ENCODE measurements at places on chromosomes 3 and 15.

DNA sequence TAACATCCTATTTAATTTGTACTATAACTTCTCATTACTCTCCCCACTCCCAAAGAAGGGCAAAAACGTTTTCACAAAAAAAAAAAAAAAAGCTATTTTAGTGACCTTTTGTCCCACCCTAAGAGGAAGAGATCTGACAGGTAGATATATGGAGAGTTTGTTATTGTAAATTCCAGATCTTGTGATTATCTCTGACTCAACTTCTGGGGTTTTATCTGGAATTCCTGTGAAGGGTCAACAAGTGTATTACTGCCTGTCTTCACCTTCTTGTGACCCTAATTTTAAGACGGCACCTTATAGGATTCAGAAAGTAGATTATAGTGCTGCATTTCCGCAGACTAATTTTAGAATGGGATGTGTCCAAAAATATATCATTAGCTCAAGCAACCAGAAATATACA is 205.9 kb upstream of the CDIN1 start:
- no peak for DNase-seq

- no peak for DNase-seq
Measured at GRCh38 chr3:30871720-30872119, 22.7 kb downstream of the GADL1 start.

DNA sequence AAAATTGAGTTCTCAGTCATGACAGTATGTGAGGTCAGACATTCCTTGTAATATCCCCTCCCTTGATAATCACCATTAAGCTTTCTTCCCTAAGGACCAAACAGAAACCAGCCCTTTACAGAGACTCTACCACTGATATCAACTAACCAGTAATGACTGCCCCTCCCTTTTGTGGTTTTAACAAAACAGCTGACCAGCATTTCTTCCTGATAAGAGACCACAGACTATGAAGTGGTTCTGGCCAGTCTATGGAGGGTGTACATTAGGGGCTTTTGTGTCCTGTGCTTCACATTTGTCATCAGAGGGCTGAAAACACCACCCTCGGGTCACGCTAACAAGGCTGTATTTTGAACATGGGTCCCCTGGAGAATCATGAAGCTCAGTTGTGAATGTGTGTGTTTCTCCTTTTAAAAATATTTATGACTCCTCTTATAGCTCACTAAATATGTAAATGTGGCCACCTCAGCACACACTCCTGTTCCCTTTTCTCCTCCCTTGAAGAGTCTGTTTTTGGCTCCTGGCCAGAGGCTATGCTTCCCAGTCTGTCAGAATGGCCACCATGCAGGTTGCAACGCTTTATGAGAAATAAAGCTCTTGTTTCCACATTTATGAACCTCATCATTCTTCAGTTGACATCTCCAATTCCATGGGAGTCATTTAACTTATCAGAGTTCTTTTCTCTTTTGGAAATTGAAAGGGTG is 239.3 kb downstream of the CPNE4 start:
- DNase-seq: peak; percentile 32

DNA sequence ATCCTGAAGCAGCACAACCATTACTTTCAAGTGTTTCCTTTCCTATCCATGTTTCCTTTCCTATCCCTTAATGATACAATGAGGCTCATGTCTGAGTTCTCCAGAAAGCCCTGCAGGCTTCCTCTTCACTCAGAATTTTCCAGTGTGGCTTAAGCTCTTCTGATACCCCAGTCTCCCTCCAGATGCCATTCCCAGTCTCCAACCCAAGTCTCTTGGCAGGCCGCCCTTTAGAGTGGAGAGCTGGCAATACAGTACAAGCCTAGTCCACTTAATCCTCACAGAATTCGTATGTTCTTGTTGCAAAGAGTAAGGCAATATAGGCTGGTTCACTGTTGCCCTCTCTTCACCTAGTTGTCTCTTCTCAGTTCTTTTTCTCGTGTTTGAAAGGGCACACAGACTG is 503.9 kb upstream of the MDFIC2 start:
- DNase-seq: no peak

DNA sequence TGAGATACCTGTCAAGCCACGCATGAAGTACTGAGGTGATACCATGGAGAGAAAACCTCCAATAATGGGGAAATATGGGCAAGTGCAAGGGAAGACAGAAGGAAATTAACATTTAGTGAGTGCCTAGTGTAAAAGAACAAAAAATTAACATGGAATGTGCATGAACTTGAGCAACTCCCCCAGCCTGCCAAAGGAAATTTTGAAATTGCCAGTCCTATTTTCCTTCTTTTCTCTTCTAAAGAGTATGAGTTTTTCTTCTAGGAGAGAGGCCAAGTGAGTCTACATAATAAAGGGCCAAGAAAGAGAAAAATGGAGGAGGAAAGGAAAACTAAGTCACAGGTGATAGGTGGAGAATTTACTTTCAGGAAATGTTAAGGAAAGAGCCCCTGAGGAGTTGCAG is 602.4 kb upstream of the MDFIC2 start:
- no peak for DNase-seq

- no peak for DNase-seq
Measured at GRCh38 chr3:50286322-50287227, 5.7 kb downstream of the IFRD2 start.

GRCh38 chr15:29403772-29404171 is 134.2 kb upstream of the NSMCE3 start:
- DNase-seq: no peak

DNA sequence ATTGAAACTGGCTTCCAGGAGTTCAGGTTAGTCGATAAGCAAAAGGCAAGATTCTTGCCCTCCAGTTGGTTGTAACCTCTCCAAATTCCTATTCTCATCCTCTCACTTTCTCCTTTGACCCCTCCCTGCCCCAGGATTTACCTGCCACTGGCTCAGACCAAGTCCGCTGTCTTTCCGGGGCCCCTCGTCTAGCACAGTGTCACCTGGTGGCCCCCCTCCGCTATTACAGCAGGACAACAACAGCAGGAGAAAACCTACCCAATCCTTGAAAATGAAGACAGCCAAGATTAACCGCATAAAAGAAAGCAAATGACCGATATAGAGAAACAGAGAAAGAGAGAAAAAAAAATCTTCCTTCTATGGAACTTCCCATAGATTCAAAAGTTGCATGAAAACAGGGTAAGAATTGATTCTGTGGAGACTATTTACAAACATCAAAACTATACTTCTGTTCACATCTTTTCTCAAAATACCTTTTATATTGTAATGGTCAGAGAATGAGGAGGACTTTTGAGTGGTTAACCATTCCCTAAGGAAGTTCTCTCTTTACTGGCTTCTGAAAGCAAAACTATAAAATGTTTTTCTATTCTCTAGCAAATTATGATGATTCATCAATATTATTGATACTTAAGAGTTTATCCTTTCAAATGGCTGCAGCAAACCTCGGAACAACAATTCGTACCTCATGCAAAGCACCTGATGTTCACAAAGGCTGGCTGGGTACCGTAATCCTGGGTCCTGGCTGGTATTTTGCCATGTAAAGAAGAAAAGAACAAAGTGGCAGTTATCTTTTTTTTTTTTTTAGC is 10.0 kb upstream of the ST8SIA2 start:
- DNase-seq: no peak

- no peak for DNase-seq
Measured at GRCh38 chr3:121739902-121740301, 9.6 kb downstream of the GOLGB1 start.

GRCh38 chr15:81263477-81263876 is 60.5 kb downstream of the STARD5 start:
- no peak for DNase-seq

DNA sequence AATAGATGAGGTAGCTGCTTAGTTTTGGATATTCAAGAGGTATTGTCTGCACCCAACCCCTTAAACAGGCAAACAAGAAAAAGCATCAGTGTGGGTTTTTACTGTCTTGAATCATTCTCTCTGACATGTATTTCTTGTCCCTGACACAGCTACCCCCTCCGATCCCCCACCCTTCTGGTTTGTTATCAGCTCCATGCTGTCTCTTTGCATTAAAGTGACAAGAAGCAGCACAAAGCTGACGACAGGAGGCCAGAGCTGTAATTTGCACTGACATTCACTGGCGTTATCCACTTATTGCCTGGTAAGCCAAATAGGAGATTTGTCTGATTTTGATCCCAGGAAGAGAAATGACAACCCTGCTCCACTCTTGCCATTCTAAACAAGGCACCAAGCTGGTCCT is 83.3 kb upstream of the SNRK start:
- no peak for DNase-seq

GRCh38 chr3:173584093-173584837 is 186.7 kb downstream of the NLGN1 start:
- no peak for DNase-seq

DNA sequence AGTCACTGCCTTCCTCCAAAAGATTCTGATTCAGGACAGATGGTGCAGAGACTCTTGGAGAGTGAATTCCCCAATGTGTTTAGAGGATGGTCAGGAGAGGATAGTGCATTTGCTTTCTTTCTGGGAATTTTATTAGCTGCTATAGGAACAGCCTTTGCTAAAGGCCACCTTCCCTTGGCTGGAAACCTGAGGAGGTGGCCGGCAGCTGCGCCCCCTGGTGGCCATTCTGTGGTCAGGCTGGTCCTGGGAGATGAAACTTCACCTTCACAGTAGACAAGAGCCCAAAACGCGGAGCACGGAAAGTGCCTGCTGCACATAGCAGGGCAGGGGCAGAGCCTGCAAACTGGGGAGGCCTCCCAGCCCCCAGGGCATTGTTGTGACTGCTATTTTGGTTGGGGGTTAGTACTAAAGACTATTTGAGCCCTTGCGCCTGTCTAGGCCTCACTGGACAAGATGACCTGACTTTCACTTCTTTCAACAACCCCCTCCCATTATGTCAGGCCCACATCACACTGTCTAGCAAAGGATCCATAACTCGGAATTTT is 34.3 kb downstream of the SEC22C start:
- DNase-seq: peak; percentile 23

GRCh38 chr3:47580481-47580880 is 1.8 kb upstream of the CSPG5 start:
- no peak for DNase-seq

DNA sequence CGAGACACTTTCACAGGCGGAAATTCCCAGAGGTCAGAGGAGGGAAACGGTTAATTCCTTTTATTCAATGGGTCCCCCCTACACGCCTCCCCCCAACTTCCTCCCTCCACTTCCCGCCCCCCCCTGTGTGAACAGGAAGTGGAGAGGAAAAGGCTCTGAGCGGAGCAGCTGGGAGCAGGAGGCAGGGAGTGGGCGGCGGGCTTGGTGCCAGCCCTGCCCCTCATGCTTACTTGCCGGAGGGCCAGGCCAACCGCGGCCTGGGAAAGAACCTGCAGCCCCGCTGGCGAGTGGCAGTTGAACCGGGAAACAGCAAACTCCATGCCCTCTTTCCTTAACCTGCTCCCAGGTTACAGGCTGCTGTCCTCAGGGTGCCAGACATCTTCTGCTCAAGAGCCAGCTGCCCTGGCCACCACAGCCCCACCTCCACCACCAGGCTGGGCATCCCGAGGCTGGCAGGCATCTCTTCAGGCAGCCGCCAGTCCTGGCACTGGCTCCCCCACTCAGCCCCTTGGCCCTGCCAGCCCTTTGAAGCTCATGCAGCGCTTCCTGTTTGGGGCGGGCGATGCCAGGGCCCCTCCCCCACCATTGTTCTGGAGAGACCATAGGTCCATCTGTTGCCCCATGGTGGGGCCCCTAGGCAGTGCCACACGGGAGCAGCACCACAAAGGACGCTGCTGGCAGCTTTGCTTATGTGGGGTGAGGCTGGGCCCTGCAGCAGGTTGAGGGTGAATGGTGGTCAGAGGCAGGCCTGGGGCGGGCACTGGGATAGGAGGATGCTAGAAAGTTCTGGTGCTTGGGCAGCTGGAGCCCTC is 12.9 kb downstream of the VPS18 start:
- no peak for DNase-seq

DNA sequence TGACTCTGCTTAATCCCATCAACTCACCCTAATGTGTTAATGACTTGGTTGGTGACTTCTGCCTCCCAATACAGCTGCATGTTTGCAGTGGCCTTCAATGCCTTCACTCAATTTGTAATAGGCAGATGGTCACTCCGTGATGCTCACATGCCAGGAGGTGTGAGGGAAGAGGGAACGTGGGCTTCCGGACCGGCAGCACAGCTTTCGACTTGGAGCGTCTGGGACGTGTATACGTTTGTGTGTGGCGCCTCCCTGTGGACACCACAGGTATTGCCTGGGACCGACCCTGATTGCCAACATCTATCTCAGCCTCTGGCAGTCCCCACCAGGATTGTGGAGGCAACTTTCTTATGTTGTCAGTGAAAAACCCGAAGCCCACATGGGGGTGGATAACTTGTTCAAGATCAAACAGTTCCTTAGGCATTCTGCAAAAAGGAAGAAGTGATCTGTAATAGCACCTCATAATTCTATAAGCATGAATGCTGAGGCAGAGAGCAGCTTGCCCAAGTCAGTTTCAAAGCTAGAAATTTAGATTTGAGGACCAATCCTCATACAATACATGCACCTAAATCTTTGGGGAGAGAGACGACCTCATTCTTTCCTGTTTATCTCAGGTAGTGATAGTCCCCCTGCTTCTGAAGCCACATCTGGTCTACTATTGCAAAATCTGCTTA is 16.9 kb downstream of the MRPL46 start:
- DNase-seq: peak; percentile 35

DNA sequence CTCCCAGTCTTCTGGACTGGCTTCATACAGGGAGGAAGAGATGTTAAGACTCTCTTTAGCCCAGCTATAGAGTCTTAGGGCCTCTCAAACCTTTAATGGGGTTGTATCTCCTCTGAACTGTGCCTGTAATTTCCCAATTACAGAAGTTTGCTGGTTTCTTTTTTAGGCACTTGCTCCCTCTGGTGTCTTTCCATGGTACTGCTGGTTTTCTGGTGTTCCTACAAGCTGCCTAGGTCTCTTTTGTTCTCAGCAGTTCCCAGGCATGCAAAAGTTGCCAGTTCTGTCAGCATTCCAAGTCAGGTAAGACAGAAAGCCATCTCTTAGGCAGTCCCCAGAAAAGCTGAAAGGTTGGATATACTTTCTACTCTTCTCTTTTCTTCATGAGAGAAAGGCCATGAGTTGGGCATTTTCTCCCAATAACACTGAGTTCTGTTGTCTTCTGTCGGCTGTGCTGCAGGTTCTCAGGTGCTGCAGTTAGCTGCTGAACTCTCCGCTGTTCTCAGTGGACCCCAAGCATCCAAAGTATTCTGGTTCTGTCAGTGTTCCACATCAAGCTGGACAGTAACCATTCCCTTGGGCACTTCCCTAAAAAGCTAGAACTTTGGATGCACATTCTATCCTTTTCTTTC is 54.4 kb upstream of the EHHADH start:
- peak; percentile 46 for DNase-seq

GRCh38 chr15:38860253-38860652 is 295.6 kb upstream of the RASGRP1 start:
- DNase-seq: no peak

DNA sequence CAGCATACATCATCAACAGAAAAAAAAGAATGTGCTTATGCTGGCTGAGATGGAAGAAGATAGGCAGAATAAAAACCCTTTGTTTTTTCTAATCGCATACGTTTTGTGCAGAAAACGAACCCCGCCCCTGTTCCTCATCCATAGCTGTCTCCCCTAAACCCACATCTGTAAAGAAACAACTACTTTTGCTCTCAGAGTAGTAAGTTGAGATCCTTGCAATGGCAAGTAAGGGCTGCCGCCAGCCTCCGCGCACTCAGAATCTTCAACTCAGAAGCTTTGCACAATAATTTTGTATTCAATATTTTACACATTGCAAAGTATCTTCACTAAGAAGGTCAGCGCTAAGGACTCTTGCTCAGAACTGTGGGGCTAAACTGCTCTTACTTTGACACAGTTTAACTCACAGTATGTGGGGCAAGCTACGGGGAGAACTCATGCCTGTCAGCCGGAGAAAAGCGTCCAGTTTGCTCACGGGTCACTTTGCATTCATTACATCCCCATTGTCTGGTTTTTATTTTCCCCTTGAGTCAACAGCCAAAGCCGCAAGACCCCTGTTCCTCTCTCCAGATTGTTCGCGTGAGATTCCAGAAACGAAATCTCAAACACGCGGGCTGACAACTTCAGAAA is 1.0 kb downstream of the LYSMD4 start:
- no peak for DNase-seq

All from stimulated activated naive B cell treated with anti-CD40 and anti-IgM and Interleukin-4, amounts not matched to agents 10 μg/mL and 1 μg/mL and 100 μg/mL, for 72 hours (primary cell).